ENCODE measurements at places on chromosomes 12 and 14.
A peak's percentile ranks its signal among the peaks of the same experiment; 100 is the strongest.

GRCh38 chr12:50927766-50928224 is 24.5 kb upstream of the HIGD1C start:
- no peak for DNase-seq

GRCh38 chr14:55053018-55053417 is 1.6 kb downstream of the MAPK1IP1L start:
- DNase-seq = no peak

GRCh38 chr12:124321040-124321481 is 26.2 kb downstream of the RFLNA start:
- DNase-seq = peak; percentile 67

DNA sequence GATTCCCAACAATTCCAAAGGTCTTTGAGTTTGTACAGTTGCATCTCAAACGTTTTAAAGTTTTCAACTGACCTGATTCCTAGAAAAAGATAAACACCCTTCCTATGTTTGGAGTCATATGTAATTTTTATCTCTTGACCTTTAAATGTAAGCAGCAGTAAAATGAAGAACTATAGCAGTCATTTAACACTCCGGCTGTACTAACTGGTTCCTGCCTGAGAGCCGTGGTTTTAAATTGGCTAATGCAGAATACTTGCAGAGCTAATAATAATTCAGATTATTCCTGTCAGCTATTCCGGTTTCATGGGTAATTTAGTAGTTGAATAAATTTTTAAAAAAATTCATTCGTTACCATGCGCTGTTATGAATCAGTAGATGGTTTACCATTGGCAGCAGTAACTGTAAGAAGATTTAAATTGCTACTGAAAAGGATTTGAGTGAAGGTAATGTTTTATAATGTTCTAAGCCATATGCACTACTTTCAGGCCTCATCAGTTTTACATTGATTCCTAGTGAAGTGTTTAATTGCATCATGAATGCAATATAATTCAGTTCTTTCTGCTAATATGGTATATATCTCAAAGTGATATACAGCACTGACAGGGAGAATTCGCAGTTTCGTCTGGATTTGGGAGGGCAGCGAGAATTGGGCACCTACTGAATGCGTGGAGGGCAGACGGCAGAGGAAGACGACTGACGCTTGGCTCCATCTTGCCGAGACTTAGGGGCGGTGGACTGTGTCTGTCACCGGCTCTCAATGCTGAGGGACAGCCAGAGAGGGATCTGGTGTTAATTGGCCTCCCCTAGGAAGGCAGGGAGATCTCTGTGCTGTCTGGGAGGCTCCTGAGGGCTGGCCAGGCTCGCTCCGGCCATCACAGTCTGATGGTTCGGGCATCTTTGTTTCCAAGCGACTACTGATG is 217.7 kb downstream of the PHETA1 start:
- no peak for DNase-seq

GRCh38 chr14:49957089-49957852 is 64.4 kb downstream of the ARF6 start:
- no peak for DNase-seq

DNA sequence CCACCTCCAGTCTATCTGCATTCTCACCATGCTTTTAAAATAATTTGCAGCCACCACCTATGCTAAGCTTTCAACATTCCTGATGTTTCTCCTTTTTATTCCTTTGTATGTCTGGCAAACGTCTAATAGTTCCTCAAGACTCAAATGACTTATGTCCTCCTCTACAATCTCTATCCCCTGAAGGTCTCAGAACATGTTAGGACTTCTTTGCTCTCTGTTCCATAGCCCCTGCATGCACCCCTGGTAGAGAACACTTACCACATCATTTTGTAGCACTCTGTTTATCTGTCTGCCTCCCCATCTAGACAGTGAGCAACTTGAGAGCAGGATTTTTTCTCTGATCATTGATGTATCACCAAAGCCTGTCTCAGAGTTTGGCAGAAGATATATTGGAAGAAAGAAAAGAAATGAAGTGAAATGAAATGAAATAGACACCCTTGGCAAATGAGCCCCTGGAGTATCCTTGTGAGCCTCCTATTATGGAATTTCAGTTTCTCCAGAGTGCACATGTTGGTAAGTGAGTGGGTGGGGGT is 1231.2 kb upstream of the FLRT2 start:
- DNase-seq = no peak

GRCh38 chr12:114656906-114657596 is 26.9 kb downstream of the TBX3 start:
- DNase-seq = no peak

- peak; percentile 27 for DNase-seq
Observed at GRCh38 chr12:56206452-56207166, 15.1 kb downstream of the RNF41 start.

DNA sequence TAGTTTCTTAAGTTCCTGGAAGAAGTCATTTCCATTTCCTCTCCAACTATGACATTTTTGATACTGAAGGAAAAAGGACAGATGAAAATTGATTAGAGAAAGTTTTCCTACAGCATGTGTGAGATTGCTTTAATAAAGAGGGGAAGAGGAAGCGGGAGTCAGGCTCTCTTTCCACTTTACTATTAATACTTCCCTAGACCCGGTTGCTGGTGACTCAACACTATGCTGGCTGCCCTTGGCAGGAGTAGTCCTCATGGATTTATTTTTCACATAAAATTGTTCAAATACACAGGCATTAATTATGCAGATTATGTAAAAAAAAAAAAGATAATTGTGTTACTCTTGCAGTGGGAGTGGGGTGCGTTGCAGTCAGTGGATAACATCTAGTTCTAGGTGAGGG is 293.4 kb downstream of the EGLN3 start:
- no peak for DNase-seq

DNA sequence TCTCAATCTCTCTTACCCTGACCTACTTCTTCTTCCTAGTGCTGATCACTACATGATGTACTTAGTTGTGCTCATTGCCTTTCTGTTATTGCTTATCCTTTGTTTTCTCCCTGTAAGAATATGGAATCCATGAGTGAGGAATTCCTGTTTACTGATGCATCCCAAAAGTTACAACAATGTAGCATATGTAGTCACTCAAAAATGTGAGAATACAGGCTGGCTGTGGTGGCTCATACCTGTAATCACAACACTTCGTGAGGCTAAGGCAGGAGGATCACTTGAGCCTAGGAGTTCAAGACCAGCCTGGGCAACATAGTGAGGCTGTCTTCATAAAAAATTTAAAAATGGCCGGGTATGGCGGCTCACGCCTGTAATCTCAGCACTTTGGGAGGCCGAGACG is 8.0 kb upstream of the WDR20 start:
- DNase-seq = no peak

DNA sequence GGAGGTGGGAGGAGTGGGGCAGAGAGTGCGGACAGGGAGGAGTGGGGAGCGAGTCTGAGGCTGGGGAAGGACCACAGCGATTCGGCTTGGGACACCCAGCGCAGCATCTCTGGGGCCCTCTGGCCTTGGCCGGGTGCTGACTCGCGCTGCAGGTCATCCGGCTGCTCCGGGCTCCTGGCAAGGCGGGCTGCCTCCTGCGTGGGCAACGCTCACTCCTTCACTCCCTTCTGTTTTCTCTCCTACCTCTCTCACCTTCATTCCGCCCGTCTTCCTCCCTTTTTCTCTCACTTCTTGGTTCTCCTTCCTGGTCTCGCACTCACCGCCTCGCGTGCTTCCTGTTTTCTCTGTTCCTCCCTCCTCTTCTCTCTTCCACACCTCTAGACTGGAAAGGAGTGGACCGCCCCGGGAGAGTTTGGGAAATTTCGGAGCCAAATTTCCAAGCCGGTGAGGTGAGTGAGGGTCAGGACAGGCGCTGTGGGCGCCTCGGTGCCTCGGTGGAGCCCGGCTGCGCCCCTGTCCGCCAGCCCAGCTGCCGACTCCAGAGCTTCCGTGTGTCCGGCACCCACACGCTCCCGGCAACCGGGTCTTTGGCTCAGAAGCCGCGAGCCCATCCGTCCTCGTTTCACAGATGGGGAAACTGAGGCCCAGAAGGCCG is 86.7 kb downstream of the B4GALNT3 start:
- DNase-seq = no peak

DNA sequence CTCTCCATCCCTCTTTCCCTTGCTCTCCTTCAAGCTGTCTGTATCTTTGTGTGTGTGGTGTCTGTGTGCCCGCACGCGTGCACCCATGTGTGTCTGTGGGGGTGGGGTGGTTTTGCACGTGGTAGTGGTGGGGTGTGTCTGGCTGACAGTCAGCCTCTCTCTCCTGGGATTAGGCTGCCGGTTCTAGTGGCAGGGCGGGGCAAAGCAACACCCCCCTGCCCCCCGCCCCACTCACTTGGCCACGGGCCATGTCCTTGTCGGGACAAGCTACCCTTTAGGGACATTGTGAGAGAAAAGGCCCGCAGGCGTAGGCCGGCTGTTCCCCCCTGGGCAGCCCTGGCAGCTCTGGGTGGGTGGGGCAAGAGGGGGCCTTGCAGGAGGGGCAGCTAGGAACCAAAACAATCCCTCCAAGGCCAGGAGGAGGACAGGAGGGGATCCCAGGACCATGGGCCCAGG is 182.6 kb downstream of the ALG10 start:
- DNase-seq = no peak

- DNase-seq = no peak
Observed at GRCh38 chr12:21219206-21219605, 88.2 kb downstream of the SLCO1B1 start.

- DNase-seq = no peak
Observed at GRCh38 chr12:32205731-32206130, 99.1 kb downstream of the BICD1 start.

- no peak for DNase-seq
Observed at GRCh38 chr14:69351911-69352310, 46.2 kb downstream of the ERH start.

DNA sequence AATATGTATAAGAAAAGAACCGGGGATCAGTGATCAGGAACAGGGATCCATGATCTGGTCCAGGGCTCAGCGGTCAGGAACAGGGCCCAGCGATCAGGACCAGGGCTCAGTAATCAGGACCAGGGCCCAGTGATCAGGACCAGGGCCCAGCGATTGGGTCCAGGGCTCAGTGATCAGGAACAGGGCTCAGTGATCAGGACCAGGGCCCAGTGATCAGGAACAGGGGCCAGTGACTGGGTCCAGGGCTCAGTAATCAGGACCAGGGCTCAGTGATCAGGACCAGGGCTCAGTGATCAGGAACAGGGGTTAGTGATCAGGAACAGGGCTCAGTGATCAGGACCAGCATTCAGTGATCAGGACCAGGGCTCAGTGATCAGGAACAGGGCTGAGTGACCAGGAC is 56.3 kb downstream of the TMEM121 start:
- DNase-seq = no peak

- no peak for DNase-seq
Observed at GRCh38 chr14:61527325-61528100, 167.8 kb upstream of the HIF1A start.

DNA sequence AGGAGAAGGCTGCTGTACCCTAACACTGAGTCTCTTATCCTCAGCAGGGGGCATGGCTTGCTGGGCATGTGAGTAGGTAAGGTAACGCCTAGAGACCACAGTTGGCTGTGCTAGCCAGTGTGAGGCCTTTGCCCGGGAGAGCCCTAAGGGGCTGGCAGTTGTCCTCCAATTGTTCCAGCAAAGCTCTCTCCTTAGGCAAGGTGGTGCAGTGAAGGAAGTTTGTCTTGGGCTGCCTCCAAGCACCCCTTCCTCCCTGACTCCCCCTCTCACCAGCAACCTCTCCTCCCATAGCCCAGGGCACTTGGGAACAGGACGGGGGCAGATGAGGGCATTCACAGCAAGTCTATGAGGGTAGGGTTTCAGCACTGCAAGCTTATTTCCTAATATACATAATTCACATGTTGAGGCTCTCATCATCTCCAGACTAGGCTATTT is 23.0 kb downstream of the LACRT start:
- DNase-seq = no peak

DNA sequence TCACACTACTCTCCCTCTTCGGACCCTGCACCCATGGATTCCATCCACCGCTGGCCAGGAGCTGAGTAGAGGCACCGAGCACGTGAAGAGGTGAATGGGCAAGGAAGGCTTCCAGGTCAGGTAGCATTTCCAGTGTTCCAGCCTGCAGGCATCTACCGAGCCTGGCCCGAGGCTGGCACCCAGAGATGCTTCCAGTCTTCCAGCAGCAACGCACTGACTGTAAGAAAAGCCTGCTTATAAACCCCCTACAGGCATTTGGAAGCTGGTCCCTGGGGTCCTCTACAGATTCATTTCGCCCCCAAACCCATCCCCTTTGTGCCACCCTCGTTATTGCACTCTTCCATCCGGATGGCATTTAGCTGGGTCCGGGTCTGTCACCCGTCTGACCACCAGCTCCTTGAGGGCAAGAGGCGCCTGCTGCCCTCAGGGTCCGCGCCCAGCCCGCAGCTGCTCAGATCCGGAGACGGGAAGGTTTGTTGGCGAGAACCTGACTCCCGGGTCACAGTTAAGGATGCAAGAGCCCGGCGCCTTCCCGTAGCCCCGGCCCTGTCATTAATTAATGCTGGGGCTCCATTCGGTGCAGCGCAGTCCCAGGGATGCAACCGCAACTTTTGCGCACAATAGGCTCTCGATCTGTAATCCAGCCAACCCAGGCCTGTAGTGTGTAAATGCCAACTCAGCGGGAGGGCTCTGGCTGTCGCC is 614 bp upstream of the MARK3 start:
- no peak for DNase-seq

- peak; percentile 39 for DNase-seq
Observed at GRCh38 chr12:52713960-52714886, 10.9 kb upstream of the KRT77 start.

DNA sequence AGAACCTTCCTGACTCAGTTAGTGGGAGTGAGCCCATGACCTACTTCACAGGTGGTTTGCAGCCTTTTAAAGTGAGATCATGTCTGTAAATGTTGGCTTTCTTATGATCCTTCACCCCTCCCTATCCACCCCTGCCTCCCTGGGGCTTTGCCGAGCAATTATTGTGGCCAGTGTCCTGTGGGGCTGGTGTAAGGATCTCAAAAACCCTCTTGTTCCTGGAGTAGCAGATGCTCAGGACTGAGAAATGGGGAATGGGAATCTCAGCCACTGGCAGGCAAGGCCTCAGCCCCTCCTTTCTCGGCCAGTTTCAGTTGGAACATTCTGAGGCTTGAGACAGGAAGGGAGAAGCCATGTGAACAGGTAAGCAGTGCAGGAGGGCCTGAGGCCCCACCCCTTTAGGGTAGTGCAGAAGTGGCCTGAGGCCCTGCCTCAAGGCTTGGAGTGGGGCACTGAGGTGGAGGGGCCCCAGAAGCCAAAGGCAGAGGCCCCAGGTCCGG is 53.8 kb downstream of the PLEKHG3 start:
- DNase-seq = no peak

DNA sequence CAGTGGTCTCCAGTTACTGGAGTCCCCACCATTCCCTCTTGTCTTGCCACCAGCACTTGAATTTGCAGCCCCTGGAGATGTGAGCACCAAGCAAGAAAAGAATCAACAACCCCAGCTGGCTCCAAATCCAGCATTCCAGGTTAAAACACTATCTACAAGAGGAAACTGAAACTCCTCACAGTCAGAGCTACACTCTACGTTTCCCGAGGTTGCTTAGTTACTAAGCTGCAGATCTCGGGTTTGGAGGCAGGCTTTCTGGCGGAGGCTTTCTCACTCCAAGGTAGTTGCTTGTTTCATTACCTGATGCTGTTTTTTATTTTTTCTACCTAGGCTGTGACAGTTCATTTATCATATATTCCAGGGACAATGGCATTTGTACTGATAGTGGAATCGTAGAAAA is 248.1 kb downstream of the GLT1D1 start:
- DNase-seq = no peak

GRCh38 chr12:2054091-2055018 is 1.6 kb downstream of the CACNA1C start:
- no peak for DNase-seq

GRCh38 chr12:23980826-23981225 is 31.4 kb upstream of the SOX5 start:
- DNase-seq = no peak

GRCh38 chr14:58430156-58430555 is 2.6 kb downstream of the KIAA0586 start:
- DNase-seq = no peak

GRCh38 chr14:35344107-35344807 is 52.1 kb downstream of the PSMA6 start:
- DNase-seq = no peak

Measured in activated CD8-positive, alpha-beta memory T cell treated with anti-CD3 and anti-CD28 coated beads, Interleukin-2, amount 50 U/mL, for 4 hours (primary cell).